CD4-positive, alpha-beta T cell (primary cell): ENCODE measurements at places on chromosomes 4 and X.

GRCh38 chr4:137572163-137572562, 39.9 kb upstream of the PCDH18 start:
- DNase-seq, result no peak

- no peak for DNase-seq
These were observed 47.9 kb downstream of the TMEM131L start for GRCh38 chr4:153514001-153514526.

DNA sequence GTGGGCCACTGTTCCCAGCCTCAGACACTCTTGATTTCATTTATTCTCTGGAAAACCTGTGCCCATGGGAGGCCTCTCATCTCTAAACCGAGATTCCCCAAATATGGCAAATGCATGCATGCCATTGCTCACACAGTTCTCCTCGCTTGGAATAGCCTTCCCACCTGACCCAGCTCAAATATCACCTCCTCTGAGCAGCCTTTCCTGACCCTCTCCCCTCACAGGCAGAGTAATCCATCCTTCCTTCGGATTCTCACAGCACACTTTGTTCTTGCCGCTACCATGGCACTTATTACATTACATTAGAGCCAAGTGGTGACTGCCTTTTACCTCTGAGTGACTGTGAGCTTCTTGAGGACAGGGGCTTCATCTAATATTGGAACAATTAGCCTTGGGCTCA, 209.5 kb downstream of the HS6ST2 start:
- DNase-seq, result no peak

- no peak for DNase-seq
These were observed 12.2 kb downstream of the SULT1B1 start for GRCh38 chr4:69748173-69748572.

DNA sequence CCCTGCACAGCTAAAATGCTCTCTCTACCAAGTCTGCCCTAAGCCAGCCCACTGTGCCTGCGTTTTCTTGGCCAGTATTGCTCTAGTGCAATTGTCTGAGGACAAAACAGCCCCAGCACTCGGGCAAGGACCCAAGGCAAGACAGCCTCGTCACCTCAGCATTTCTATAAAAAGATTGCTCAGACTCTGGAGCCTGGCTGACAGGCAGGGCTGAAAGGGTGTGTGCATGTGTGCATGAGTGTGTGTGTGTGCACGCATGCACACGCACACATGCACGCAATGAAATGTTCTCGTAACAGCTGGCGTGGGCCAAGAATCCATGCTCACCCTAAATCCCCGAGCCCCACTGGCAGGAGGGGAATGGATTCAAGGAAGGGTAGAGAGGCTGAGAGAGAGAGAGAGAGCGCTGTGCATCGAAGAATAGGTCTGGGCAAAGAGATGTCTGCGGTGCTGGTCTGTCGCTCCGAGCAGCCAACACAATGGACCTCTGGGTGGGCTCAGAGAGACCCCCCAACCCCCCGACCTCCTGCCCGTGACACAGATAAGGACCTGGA, 579.2 kb downstream of the BCOR start:
- DNase-seq, result no peak

- DNase-seq, result peak; percentile 42
These were observed 22.7 kb downstream of the MAP9 start for GRCh38 chr4:155353923-155354540.

- peak; percentile 33 for DNase-seq
These were observed 57.0 kb upstream of the PLAC8 start for GRCh38 chr4:83171436-83172039.

GRCh38 chrX:13232484-13232883, 87.4 kb downstream of the ATXN3L start:
- no peak for DNase-seq

DNA sequence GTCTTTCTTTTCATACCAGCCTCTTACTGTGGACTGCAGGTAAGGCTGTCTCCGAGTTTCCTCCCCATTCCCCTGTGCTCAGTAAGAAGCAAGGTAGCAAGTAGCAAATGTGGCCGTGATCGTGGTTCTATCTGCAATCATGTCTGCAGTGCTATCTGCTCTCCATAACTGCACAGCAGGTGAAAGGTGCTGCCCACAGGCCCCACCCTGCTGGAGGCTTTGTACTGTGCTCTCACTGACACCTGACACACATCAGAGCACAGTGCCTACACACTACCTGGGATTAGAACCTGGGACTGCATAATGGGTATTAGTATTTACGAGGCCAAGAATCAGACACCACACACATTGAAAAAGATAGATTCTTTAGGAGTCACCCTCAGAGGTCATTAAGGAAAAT, 15.3 kb downstream of the PGRMC1 start:
- DNase-seq, result no peak

- DNase-seq, result no peak
These were observed 360.9 kb upstream of the ATOH1 start for GRCh38 chr4:93467484-93468155.

- DNase-seq, result no peak
These were observed at the start of gene GRID2 for GRCh38 chr4:92303621-92304027. GRID2 (plus strand) TSS chr4:92303966.

GRCh38 chrX:18825375-18825774, 117.9 kb downstream of the PPEF1 start:
- DNase-seq, result no peak

GRCh38 chrX:45381841-45382240, 181.2 kb upstream of the DIPK2B start:
- DNase-seq, result no peak
